Daoy (cell line): ENCODE measurements at places on chromosomes 12 and 14. TPM values are rescaled to one million over a fixed set of nuclear protein-coding genes. Genes with fewer than 3 reads are reported as not detected.

Gene RPS6KA5
- 2.7 and 3.7 TPM in 2 replicates for total RNA-seq

Gene WASHC4
- total RNA-seq, result 48.0 and 52.3 TPM in 2 replicates

Gene PTCSC3
- total RNA-seq, result not detected in 2 replicates

Gene GALNT8
- total RNA-seq, result 3.0 and 6.8 TPM in 2 replicates

Gene ING4
- total RNA-seq, result 23.4 and 28.0 TPM in 2 replicates

Gene UBE3B
- 19.7 and 20.8 TPM in 2 replicates for total RNA-seq

Gene WNT1
- not detected in 2 replicates for total RNA-seq

Gene PRH2
- not detected in 2 replicates for total RNA-seq

Gene LRRC43
- 0.34 TPM in 1 of 2 replicates, not detected in the other for total RNA-seq

Gene FITM1
- 2.7 TPM in 1 of 2 replicates, not detected in the other for total RNA-seq

Gene LIMA1
- total RNA-seq, result 143 and 166 TPM in 2 replicates

Gene KLRB1
- total RNA-seq, result not detected in 2 replicates

Gene HOXC4
- total RNA-seq, result 2.4 and 4.7 TPM in 2 replicates

Gene CIDEB
- total RNA-seq, result 0.06 TPM in 1 of 2 replicates, not detected in the other

Gene FGD4
- total RNA-seq, result 4.3 and 5.2 TPM in 2 replicates

Gene RFX4
- not detected in 2 replicates for total RNA-seq

Gene TEAD4
- total RNA-seq, result 18.4 and 27.3 TPM in 2 replicates

Gene CFL2
- 66.9 and 73.6 TPM in 2 replicates for total RNA-seq

Gene RPL10L
- 6.9 and 15.7 TPM in 2 replicates for total RNA-seq

Gene BBOF1
- total RNA-seq, result 4.5 and 5.3 TPM in 2 replicates

Gene DLGAP5
- total RNA-seq, result 155 and 171 TPM in 2 replicates

Gene TGFB3
- 2.9 and 4.3 TPM in 2 replicates for total RNA-seq

Gene DPPA3
- not detected in 2 replicates for total RNA-seq

Gene REM2
- total RNA-seq, result 0.74 TPM in 1 of 2 replicates, not detected in the other

Gene CDK2
- total RNA-seq, result 57.5 and 58.0 TPM in 2 replicates

Gene CBLN3
- not detected in 2 replicates for total RNA-seq

Gene MANSC4
- not detected in 2 replicates for total RNA-seq

Gene SLC35E3
- 2.0 and 3.1 TPM in 2 replicates for total RNA-seq

Gene SPTSSA
- total RNA-seq, result 8.0 and 14.2 TPM in 2 replicates

Gene TGM1
- total RNA-seq, result 0.69 and 2.6 TPM in 2 replicates

Gene TRIM9
- 2.8 and 3.1 TPM in 2 replicates for total RNA-seq

Gene IRAK3
- 0.09 and 0.17 TPM in 2 replicates for total RNA-seq

Gene TMEM253
- not detected in 2 replicates for total RNA-seq

Gene GARIN6
- total RNA-seq, result not detected in 2 replicates

Gene SOAT2
- total RNA-seq, result not detected in 2 replicates

Gene CCDC198
- total RNA-seq, result 0.46 TPM in 1 of 2 replicates, not detected in the other

Gene EPYC
- not detected in 2 replicates for total RNA-seq

Gene CNTN1
- 0.06 TPM in 2 replicates for total RNA-seq

Gene KRT75
- total RNA-seq, result 1.1 and 2.7 TPM in 2 replicates

Gene APOLD1
- 8.4 and 10.2 TPM in 2 replicates for total RNA-seq

Gene CCDC177
- not detected in 2 replicates for total RNA-seq

Gene DTX1
- total RNA-seq, result 0.24 and 2.3 TPM in 2 replicates

Gene RPS26
- total RNA-seq, result 1,984 and 2,181 TPM in 2 replicates

Gene CHGA
- not detected in 2 replicates for total RNA-seq

Gene PRPF39
- total RNA-seq, result 19.1 and 22.2 TPM in 2 replicates

Gene KICS2
- total RNA-seq, result 7.4 and 12.1 TPM in 2 replicates

Gene SLC39A5
- 0.11 TPM in 1 of 2 replicates, not detected in the other for total RNA-seq

Gene LRP1-AS
- total RNA-seq, result not detected in 2 replicates

Gene DEGS2
- total RNA-seq, result 0.06 TPM in 1 of 2 replicates, not detected in the other

Gene ATP6V1D
- 222 and 258 TPM in 2 replicates for total RNA-seq

Gene OTOGL
- total RNA-seq, result 1.0 and 1.4 TPM in 2 replicates

Gene ADIPOR2
- 29.9 and 30.0 TPM in 2 replicates for total RNA-seq
